ENCODE measurements at places on chromosomes 6 and 20.
A peak's percentile ranks its signal among the peaks of the same experiment; 100 is the strongest.

- peak; percentile 61 for DNase-seq
Observed at GRCh38 chr20:35146299-35146919, 727 bp downstream of the EDEM2 start.

GRCh38 chr6:13916230-13916944 lies 8.4 kb upstream of the RNF182 start:
- DNase-seq = no peak

DNA sequence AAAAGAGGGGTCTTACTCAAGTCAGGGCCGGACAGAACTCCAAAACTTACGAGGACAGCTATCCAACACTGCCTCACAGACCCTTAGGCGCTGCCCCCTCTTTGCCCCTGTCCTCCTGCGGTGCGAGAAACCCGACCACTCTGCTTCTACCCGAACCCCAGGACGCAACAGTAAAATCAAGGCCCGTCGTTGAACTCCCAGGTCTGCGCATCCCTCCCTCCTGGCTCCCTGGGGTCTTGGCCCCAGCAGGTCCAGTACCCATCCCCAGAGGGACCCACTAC lies 6.4 kb downstream of the OLIG3 start:
- no peak for DNase-seq

DNA sequence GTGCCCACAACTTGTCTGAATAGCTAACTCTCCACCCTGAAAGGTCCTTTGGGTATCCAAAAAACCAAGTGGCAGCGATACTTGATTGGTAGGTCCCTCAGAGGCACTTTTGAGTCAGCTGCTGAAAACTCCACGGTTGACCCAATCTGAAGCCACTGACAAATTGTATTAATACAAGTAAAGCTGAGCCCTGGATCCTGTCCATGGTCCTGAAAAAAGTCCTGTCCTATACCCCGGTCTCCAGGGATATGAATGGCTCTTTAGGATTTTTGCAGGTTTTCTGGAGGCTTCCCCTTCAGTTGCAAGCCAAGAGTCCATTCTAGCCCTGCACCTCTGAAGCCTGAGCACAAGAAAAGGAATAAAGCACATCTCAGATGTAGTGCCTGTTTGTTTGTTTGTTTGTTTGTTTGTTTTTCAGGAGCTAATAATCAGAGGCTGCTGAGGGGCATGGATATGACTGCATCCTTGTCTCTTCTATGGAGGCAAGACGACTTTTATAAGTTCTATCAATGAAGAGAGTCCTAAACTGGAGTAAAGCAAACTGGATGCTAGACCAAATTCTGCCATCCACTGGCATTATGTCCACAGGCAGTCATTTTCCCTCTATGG lies 1.7 kb upstream of the SLC12A5 start:
- no peak for DNase-seq
